NCI-H510A (cell line): ENCODE measurements at places on chromosomes 12 and 14.

GRCh38 chr12:27400856-27401354 is 45.6 kb upstream of the SMCO2 start:
- DNase-seq, result no peak

- DNase-seq, result no peak
Measured at GRCh38 chr14:65132855-65133254, 30.5 kb upstream of the MAX start.

- DNase-seq, result no peak
Measured at GRCh38 chr12:107477947-107478610, 207.5 kb upstream of the PWP1 start.

GRCh38 chr14:91919814-91920213 is 27.7 kb downstream of the FBLN5 start:
- no peak for DNase-seq

DNA sequence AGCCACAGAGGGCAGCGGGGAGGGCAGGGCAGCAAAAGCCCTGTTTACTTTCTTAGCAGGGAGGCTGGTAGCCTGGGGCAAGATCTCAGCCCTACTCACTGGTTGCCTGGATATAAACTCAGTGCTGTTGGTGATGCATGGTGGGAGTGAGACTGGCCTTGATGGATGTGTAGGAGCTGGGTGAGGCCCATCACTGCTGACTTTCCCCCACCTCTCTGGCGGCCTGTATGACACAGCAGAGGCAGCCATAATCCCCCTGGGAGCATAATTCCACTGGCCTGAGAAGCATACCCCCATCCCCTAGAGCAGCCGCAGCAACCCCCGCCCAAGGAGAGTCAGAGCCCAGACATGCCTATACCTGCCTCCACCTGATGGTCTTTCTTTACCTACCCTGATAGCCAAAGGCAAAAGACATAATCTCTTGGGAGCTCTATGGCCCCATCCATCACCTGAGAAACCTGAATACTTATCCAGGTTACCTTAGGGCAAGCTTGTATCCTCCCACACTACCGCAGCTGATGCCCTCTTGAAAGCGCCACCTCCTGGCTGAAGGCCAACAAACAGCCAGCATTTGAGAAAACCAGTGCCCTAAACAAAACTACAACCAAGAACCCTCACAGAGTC is 59.3 kb downstream of the DNAI7 start:
- DNase-seq, result no peak

DNA sequence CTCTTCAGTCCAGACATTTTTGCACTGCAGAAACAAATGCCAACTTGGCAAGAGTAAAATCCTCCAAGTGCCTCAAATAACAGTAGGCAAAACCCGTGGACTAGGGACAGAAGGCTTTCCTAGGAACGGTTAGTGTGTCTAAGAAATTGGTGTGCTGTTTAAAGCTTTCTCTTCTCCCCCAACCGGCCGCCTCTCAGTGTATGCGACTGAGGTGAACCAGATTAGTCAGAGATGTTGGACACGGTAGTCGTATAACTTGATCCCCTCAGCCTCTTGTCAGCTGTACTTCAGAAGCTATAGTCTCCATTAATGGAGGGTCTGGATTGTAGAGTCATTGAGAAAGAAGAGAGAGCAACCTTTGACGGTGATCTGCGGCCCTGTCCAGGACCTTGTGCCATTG is 21.7 kb downstream of the PPFIBP1 start:
- no peak for DNase-seq

- DNase-seq, result no peak
Measured at GRCh38 chr12:106140223-106140986, 1.7 kb upstream of the NUAK1 start.

GRCh38 chr12:109445191-109445609 is 31.9 kb downstream of the KCTD10 start:
- DNase-seq, result no peak

DNA sequence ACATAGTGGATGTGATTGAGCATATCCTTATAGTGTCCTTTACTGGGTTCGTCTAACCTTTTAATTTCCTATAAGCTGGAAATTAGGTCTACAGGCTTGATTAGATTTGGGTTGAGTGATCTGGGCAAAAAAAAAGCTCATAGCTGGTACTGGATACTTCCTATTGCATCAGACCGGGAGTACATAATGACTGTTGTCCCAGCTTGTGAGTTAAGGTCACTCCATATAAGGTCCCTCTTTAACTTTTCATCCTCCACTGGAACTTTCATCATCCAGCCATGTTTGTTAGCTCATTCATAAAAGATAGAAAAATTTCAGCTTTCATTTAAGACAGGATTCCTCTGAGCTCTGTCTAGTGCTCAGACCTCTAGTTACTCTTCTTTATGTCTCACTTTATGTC is 80.8 kb downstream of the C14orf132 start:
- DNase-seq, result no peak

GRCh38 chr14:92783813-92784431 is 10.2 kb upstream of the GOLGA5 start:
- DNase-seq, result peak; percentile 20

- no peak for DNase-seq
Measured at GRCh38 chr14:53412819-53413675, 259.9 kb upstream of the DDHD1 start.

GRCh38 chr14:64795211-64795610 is 84.5 kb downstream of the SPTB start:
- no peak for DNase-seq

DNA sequence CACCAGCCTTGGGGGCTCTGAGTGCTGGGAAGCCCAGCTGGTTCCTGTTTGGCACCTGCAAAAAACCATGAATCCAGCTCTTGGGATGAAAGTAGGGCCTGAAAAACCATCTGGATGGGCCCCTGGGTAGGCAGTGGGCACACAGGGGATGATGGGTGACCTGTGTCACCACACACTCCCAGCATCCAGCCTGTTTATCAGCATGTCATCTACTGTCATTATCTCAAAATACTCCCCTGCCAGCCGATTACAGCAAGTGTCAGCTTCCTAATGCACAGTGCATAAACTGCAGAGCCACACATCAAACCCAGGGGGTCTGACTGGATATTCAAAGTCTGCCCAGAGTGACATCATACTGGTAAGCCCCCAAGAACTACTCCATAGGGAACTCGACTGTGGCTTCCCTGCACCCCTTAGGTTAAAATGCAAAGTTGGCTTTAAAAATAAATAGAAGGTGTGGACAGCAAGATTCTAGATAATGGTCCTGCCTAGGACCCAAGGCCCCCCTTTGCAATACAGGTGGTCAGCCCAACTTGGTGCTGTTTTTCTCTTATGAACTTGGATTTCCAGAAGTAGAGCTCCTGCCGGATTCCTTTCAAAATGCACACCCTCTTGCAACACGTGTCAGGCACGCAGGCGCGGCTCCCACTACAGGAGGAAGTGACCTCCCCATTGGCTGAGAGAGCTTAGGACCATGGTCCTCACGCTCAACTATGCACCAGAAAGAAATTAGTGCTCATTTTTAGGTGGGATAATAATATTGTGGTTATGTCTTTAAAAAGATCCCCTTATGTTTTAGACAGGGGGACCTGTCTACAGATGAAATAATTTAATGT is 94.1 kb downstream of the GCH1 start:
- DNase-seq, result no peak

- no peak for DNase-seq
Measured at GRCh38 chr14:39038542-39038941, 64.5 kb downstream of the SEC23A start.

GRCh38 chr12:17971850-17972249 is 118.1 kb downstream of the RERGL start:
- DNase-seq, result no peak

- DNase-seq, result no peak
Measured at GRCh38 chr14:54216827-54217226, 180.0 kb upstream of the CDKN3 start.

GRCh38 chr12:66999141-66999540 is 270.0 kb upstream of the CAND1 start:
- no peak for DNase-seq

DNA sequence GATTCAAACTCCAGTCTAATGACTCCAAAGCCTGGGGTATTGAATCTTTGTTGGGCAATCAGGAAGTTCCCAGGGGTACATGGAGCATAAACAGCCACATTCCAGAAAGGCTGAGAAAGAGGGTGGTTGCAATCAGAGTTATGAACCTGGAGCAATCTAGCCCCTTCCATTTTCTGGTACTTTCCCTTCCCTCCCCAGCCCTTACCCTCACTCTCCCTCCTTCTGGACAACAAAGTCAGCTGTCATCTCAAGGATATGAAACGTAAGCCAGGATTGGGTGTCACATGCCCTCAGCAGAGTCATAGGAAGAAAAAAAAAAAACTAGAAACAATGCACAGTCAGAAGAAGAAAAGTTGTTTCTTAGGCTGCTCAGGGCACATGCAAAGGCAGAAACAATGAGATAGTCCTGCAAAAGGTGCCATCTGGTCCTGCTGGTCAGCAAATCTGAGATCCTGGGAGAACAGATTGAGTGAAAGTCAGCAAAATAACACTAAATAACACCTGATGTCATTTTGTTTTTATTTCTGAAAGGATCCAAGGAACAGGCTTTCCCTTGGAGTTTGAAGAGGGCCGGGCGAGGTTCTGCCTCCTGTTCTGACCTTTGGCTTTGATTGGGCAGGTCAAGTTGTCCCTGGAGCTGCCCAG is 27.1 kb downstream of the TMEM229B start:
- DNase-seq, result no peak

DNA sequence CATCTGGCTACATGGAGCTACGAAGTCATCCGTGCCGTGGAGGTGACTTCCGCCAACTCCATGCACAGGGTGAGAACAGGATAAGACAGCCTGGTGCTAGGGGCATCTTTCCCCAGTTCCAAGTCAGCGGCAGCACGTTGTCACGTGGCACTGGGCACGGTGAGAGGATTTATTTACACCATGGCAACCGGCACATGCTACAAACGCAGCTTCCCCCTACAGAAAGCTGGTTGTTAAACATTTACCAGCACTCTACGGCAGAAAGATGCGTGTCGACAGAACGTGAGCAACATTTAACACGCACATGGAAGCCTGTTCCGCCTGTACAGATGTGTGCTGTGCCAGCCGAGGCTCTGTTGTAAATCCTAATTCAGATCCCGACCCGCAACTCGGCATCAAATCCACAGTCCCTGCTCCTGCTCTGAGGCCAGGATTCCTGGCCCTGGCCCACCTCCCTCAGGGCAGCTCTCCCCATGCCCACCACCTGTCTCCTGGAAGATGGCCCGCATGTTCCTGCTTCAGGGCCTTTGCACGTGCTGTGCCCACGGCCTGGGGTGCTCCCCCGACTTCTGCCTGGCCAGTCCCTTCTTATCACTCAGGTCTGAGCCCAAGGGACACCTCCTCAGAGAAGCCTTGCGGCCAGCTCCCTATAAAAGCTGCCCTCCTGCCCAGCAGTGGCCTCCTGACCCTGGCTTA is 114.1 kb downstream of the RFLNA start:
- DNase-seq, result no peak

- DNase-seq, result no peak
Measured at GRCh38 chr14:32336702-32337101, 7.6 kb downstream of the AKAP6 start.

- no peak for DNase-seq
Measured at GRCh38 chr12:122150127-122150681, 23.8 kb downstream of the IL31 start.

DNA sequence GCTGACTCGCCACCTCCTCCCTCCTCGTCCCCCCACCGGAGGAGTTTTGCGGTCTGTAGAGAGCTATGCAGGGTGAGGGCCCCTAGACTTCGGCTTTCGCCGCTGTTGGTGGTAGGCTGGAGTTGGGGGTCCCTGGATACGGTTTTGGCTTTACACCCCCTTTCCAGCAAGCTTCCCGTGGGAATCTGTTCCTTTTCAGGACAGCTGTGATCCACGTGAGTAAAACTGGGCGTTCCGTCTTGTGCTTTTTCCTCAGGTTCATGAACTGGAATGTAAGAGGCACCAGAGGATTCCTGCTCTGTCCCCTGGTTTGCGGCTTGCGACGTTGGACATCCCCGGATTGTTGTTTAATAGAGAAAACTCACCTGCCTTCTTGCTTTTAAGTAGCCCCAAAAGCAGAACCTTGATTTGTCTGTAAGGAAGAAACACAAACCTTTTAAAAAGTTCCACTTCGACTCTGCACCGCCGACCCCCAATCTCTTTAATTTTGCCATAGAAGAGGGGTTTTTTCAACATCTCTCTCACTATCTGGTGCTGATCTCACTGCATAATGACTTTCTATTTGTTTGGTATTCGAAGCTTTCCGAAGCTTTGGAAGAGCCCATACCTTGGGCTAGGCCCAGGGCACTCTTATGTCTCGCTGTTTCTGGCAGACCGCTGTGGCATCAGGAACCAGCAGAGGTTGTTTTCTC is 490 bp downstream of the PRORP start:
- no peak for DNase-seq

- peak; percentile 38 for DNase-seq
Measured at GRCh38 chr14:65472189-65472588, 59.7 kb downstream of the FUT8 start.

- no peak for DNase-seq
Measured at GRCh38 chr12:125389061-125389697, 323.9 kb downstream of the AACS start.

- DNase-seq, result no peak
Measured at GRCh38 chr12:111519083-111519482, 80.0 kb downstream of the ATXN2 start.

GRCh38 chr12:111322336-111323250 is 46.3 kb downstream of the PHETA1 start:
- no peak for DNase-seq

DNA sequence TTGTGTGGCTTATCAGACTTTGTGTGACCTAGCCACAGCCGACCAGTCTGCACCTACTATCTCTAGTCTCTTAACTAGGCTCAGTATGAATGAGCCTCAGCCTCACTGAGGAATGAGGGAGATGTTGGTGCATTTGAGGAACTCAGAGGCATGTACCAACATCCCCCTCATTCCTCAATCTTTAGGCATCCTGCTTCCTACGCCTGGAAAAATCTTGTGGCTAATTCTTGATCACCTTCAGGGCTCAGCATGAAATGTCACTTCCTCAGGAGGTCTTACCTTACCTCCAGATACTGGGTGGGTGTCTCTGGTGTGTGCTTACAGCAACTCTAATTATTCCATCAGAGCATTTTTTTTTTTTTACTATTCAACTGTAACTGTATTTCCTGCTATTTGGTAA is 148.8 kb upstream of the TMCC3 start:
- no peak for DNase-seq

GRCh38 chr12:5969156-5969973 is 24.3 kb upstream of the ANO2 start:
- no peak for DNase-seq

GRCh38 chr12:106918746-106919145 is 37.0 kb upstream of the TMEM263 start:
- DNase-seq, result peak; percentile 13

- DNase-seq, result no peak
Measured at GRCh38 chr14:58637391-58638230, at the start of gene DACT1. DACT1 (plus strand) TSS chr14:58637962; CDS start chr14:58638203, 241 bp downstream.
